Skeletal muscle cell (primary cell): ENCODE measurements at places on chromosomes 16 and 17.

GRCh38 chr16:28277537-28278388, 14.6 kb upstream of the SBK1 start:
- peak; percentile 11 for DNase-seq

DNA sequence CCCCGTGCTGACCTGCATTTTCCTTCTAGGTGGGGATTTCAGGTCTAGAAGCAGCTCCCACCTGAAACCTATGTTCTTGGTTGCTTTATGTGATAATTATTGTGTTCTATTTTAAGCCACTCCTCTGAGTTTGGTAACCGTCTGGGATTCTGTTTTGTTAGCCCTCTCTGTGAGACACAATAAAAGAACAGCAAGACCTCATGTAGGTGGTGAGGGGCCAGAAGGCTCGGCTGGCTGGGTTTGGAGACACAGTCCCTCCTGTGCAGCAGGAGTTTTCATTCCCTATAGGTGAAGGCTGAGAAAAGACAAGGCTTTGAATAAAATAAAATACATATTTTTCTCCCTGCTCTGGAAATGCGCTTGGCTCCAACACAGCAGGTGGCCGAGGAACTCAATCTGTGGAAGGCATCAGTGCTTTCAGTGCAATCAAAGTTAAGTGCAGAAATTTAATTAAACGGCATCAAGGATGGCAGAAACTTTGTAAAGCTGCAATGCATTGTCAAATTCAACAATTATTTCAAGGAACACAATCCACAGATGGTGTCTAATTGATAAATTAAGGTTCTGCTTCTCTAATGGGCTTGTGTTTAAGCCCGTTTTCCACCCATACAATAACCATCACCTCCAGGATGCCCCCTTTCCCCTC, 107.8 kb downstream of the MSI2 start:
- DNase-seq: no peak

- DNase-seq: no peak
Measured at GRCh38 chr16:49022351-49022963, 259.2 kb downstream of the CBLN1 start.

GRCh38 chr16:17162560-17162959, 308.2 kb downstream of the XYLT1 start:
- DNase-seq: no peak

DNA sequence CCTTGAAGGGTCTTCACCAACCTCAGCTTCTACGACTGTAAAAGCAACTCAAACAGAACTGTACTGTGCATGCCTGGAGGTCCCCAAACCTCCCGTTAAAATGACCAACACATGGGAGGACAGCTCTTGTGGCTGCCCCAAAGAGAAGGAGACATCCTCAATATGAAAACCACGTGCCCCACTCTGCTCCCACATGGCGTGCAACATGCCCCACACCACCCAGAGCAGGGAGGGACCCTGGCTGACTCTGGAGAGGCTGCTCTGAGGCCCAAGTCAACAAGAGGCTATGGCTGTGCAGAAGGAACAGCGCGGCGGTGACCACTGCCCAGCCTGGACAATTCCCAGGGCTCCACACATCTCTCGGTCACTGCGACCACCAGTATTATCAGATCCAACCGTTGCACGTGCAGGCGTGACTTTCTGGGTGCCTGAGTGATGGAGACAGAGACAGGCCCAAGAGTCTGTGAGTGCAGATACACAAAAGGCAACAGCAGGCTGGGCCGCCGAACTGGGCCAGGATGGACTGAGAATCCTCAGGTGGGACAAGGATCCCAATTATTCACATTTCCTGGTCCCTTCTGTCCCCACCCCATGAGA, 1.4 kb downstream of the PLD6 start:
- no peak for DNase-seq

DNA sequence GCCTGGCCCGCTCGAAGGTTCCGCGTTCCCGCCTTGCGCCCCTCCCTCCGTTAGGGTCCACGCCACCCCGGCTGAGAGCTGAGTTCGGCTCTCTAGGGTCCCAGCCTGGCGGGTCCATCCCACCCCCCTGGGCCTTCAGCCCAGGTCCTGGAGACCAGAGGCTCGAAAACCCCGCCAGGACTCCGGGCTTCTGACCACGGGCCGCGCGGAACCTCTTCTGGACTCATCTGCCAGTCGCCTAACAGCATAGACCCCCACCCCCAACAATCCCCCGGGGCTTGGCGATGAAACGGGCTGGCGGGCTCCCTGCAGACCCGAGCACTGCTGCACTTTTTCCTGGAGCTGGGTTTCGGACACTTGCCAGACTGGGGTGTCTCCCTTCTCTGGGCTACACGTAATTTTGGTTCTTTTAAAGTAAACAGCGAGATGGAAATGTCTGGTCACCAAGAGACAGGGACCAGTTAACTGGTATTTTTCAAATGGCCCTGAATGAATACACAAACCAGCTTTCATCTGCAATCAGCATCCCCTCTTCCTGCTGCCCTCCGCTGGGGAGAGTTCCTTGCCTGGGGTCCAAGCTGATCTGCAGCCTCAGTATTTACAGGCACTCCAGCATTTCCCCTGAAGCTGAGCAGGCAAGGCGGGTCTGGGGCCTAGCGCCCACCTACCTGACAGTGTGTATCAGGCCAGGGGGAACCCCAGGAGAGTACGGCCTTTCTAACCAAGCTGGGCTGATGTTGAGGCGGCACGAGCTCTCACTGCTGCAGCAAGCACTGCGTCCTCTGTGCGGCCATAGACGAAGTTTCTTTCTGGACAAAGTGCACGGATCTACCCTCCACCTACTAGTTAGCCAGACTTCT, 639 bp upstream of the TRIM65 start:
- no peak for DNase-seq

DNA sequence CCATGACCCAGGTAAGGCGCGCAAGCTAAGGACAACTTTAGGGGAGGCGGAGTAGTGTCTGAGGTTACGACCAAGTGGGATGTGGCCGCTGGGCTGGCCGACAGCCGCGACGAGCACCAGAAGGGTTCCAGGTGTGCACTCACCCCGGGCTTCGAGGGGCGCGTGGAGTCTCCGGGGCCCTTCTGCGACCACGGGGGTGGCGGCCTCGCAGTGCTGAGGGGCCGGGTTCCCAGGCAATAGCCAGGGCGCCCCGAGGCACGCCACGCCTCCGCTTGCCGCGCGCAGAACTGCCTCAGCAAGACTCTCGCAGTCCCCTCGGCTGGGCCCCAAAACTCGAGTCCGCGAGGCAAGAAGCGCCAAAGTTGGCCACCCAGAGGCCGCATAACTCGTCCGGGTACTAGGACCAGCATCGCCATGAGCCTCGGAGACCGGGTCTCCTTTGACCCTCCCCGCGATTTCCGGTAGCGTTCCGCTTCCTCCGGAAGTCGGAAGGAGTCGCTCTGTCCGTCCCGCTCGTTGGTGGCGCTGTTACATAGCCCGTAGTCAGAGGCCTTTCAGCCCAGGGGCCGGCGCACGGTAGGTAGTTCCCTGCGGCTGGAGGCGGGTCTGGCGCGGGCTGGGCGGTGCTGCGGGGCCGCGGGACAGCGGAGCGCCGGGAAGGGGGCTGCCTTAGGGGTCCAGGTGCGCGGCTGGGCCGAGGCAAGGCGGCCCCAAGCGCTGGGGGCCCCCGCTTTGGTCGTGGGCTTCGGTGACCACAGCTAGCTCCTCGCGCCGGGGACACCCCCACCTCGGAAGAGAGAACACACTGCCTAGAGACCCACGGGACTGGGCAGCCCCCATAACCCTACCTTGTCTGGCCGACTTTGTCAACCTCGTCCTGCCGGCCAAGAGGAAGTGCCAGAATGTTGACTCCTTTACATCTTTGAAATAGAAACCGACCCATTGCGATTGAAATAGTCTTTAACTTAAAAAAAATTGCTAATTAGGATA, at the start of the genes ADPRM and SCO1:
Gene ADPRM, plus strand, starts transcription at position 503 of the 990 bp plus-strand sequence. CDS start 7,333 bp downstream, outside the sequence.
Gene SCO1, minus strand, starts transcription at position 442 of the 990 bp plus-strand sequence. Its CDS starts 26 bp downstream, at position 416.
- DNase-seq: peak; percentile 75

- DNase-seq: peak; percentile 93
Measured at GRCh38 chr16:30947859-30948666, 805 bp upstream of the ORAI3 start.

GRCh38 chr16:10946308-10946707, 1.9 kb downstream of the CLEC16A start:
- DNase-seq: no peak

DNA sequence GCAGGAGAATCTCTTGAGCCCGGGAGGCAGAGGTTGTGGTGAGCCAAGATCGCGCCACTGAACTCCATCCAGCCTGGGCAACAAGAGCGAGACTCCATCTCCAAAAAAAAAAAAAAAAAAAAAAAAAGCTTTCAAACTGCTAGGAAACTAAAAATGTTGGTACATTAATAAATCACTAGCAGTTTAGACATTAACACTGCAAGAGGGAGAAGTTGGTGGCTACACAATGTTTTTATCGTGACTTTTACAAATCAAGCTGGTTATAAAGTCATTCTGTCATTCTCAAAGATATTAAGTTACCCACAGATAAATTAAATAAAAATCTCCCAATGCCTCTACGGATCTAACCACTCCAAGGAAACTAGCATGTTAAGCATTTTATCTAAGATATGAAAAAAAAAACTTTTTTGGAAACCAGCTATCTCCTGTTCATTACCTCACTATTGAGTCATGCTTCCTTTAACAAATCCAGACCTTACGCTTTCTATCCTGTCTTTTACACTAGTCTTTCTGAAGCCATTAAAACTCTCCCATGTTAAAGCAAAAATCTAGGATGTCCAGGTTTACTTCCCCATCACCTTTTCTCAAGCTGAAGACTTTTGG, 85.9 kb upstream of the SMURF2 start:
- no peak for DNase-seq

GRCh38 chr16:82329504-82330192, 159.6 kb upstream of the MPHOSPH6 start:
- no peak for DNase-seq

DNA sequence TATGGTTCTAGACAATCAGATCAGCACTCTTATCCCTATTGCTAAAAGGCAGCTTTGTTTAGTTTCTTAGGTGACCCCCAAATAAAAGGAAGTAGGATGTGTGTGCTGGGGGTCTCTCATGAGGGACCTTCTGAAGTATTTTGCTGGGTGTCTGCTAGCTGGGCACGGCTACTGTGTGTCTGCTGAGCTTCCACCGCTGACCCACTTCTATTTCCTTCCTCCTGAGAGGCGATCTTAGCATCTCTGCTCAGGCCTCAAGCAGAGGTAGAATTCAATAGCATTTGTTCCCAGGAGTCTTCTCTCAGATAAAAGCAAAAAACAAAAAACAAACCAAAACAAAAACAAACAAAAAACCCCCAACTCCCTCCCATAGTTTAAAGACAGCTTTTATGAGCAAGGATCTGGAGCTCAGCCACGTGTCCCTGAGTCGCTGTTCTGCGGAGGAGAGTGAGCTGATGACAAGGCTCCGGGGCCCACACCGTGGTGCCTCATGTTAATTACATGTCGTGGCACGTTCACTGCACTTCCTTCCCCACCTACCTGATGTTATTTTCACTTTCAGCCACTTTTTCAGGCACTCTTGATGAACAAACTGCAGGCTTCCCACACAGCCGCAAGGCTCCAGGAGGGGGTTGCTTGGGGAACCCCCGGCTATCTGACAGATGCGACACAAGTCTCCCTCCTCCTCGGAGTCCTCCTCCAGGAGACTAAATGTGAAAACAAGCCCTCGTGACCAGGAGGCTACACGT, 83.5 kb downstream of the MARCHF10 start:
- no peak for DNase-seq

DNA sequence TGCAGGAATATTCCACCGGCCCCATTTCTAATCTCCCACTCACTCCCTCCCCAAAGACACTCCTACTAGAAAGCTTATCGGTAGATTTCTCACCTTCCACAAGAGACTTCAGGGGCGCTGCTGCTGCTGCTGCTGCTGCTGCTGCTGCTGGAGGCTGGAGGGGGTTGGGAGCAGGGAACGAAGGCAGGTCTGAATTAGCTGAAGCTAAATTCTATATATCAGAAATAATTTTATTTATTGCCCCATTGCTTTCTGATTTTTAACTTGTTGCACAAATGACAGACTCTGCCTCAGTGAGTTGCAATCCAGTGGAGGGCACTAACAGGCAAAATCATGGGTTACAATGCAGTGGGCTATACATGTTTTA, 25.8 kb upstream of the HLF start:
- no peak for DNase-seq

GRCh38 chr17:32261417-32261736, 4.3 kb upstream of the RHBDL3 start:
- no peak for DNase-seq
